ENCODE measurements at places on chromosomes 6 and 20.

DNA sequence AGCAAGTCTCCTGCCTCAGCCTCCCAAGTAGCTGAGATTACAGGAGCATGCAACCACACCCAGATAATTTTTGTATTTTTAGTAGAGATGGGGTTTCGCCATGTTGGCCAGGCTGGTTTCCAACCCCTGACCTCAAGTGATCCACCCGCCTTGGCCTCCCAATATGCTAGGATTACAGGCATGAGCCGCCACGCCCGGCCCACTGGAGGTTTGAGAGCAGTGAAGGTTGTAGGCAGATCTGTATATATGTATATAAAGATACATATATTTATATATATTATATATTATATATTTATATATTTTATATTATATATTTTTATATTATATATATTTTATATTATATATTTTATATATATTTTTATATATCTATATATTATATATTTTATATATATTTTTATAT, 38.2 kb upstream of the TTPAL start:
- DNase-seq: no peak

- DNase-seq: no peak
These were observed 42.2 kb downstream of the GFOD1 start for GRCh38 chr6:13445005-13445743.

GRCh38 chr20:22921595-22922421, 113.3 kb upstream of the SSTR4 start:
- DNase-seq: peak; percentile 95

GRCh38 chr6:52728394-52728793, 34.9 kb downstream of the GSTA2 start:
- DNase-seq: peak; percentile 46

- DNase-seq: no peak
These were observed 7.0 kb downstream of the TRPC4AP start for GRCh38 chr20:35085477-35086225.

DNA sequence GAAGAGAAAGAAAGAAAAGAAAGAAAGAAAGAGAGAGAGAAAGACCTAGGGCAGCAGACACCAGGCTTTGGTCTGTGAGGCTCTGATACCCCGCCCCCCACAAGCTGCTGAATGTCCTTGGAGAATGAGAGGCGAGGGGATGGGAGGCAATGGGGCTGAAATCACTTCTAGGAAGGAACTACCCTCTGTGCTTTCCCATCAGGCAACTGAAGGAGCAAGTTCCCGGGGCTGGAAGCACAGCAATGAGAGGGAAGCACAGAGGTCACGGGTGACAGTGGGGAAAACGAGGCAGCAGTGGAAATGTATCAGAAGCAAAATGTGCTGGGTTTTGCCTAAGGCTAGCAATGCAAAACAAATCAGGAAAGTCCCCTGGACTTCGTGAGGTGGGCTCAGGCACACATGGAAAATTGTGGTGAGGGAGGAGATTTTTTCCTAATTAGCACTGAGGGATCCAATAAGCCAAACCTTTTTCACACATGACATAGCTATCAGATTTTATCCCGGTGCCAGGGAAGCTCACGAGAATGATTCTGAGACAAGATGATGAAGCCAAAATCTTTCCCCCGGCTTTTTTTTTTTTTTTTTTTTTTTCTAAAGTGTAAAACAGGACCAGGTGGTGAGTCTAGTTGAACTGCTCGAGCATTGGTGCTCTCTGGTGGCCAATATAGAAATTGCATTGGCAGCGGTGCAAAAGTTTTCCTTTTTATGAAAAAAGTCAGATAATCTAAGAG, 16.8 kb upstream of the ARFGEF2 start:
- DNase-seq: peak; percentile 93

DNA sequence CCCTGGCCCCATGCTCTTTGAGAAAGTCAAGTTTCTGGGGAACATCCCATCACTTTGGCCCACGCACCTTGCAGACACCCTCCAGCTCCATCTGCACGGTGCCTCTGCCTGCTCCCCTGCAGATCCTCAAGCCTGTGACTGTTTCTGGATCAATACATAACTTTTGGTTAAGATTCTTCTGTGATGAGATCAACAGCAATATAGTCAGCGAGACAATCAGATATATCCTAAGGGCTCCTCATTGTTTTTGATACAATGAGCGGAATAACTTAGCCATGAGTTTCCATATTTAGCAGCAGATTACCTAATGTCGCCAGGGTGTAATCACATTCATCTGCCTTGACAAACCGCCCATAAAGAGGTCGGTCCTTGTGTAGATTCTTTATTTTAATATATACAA, 109.3 kb upstream of the MTHFD1L start:
- DNase-seq: no peak

DNA sequence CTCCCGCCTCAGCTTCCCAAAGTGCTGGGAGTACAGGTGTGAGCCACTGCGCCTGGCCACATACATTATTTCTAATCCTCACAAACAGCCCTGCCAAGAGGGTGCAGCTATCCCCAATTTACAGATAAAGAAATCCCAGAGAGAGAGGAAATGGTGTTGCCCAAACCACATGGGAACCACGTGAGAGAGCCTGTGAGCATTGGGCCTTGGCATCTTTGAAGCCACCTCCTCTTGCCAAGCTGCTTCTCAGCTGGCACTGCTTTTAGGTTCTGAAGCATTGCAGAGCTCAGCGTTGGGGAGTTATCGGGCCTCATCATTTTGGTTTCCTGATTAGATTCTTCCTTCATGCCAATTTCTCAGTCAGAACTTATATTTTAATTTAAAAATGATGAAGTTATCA, 80.3 kb downstream of the CTNNBL1 start:
- DNase-seq: no peak

DNA sequence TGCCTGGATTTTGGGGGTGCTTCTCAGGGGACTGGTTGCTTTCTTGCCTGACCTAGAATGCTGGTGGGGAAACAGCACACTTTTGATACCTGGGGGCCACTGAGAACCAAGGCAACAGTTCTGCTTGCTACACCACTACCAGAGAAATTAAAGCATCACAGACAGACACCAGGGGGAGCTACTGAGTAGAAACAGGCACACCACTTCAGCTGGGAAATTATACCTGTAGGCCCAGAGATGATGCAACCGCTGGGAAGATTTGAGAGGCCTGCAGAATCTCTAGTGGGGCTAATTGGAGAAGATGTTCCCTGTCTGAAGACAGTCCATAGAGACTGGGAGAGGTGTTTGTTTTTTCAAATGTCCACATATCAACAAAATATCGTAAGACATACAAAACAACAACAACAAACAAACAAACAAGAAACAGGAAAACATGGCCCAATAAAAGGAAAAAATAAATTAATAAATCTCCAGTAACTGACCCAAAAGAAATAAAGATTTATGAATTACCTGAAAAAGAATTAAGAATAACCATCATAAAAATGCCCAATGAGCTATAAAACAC, 129.4 kb upstream of the RIN2 start:
- peak; percentile 86 for DNase-seq

GRCh38 chr6:167208819-167209576, 51.2 kb upstream of the GPR31 start:
- DNase-seq: no peak

GRCh38 chr6:18329776-18330175, 57.4 kb upstream of the RNF144B start:
- DNase-seq: no peak

DNA sequence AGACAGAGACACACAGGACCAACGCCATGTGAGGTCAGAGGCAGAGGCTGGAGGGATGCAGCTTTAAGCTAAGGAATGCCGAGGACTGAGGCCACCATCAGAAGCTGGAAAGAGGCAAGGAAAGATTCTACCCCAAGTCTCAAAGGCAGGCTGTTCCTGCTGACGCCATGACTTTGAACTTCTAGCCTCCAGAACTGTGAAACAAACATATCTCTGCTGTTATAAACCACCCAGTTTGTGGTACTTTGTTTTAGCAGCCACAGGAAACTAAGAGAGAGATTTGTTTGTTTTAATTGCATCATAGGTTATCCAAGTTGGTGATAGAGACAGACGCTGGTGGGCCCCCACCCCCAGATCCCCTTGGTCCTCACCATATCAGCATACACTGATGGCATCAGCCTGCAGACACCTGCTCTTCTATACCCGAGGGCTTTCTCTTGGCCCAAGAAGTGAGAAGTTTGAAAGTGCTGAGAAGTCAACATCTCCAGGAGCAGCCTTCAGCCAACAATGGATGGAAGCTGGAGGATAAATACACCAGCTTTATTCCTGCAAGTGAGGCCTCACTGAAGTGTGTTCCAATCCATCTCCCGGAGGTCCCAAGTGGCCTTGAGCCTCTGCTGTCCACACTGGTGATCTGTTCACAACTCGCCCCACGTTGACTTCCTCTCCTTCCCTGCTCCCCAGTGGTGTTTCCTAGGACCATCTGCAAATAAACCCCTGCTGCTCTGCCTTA, 154.7 kb downstream of the BTBD3 start:
- no peak for DNase-seq

- no peak for DNase-seq
These were observed 12.0 kb upstream of the CD83 start for GRCh38 chr6:14105547-14105946.

GRCh38 chr20:63482021-63482587, 9.6 kb upstream of the KCNQ2 start:
- no peak for DNase-seq

DNA sequence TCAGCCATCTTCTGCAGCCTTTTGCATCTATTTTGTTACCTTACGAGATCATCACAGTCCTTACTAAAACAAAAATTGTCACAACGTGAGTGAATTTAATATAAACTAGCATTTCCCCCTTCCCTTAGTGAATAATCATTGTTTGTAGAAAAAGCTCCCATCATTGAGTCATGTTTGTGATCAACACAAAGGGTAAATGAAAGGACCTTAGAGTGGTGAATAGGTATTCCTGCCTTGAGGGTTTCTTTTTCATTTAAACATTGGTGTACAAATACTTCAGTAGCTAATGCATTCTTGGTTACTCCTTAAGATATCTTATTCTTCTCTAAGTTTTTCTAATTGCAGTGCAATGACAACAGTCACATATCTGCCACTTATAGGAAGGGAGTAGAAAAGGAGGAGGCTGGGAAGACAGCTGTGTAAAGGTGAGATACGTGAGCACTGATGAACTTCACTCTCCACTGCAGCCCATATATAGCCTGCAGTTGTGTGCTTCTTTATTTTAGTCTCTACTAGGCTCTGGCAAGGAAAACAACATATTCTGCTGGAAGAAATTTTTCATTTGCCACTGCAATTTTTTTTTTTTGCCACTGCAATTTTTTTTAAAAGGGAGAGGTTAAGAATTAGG, 27.8 kb downstream of the ADGRG6 start:
- peak; percentile 70 for DNase-seq

DNA sequence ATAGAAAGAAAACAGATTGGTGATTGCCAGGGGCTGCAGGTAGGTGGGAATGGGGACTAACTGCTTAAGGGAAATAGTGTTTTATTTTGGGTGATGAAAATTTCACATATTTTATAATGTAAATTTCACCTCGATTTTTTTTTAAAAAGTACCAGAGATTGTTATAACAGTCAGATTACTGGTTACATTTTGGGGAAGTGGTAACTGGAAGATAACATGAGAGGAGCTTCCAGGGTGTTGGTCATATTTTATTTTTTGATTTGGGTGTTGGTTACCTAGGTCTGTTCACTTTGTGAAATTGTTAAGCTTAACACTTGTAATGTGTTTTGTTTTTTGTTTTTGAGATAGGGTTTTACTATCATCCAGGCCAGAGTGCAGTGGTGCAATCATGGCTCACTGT, 17.2 kb upstream of the CRIP3 start:
- no peak for DNase-seq

DNA sequence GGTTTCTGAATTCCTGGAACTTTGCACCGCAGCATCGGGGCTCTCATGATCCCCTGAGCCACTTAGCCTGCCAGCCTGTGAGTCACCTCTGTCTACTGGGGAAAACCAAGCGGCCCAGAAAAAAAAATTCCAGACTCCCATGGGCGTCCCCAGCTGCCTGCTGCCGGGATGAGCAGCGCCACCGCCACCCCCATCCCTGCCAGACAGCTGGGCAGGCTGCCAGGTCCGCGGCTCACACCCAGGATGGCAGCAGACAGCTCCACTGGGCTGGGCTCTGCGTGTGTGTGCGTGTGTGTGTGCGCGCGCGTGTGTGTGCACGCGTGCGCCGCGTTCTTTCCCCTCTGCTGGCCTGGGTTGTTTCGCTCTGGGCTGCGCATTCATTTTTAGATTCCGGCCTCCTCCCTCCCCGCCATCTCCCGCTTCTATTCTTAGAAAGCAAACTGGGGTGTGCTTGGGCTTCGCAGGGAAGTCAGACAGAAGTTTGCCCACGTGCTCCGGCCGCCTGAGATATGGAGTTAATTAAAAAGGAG, 38.9 kb upstream of the PMEPA1 start:
- peak; percentile 97 for DNase-seq

GRCh38 chr20:50932691-50933280, 1.5 kb upstream of the ADNP start:
- no peak for DNase-seq

- peak; percentile 55 for DNase-seq
These were observed 170.2 kb upstream of the ZNF217 start for GRCh38 chr20:53763707-53764414.

Measured in PC-3 (cell line).